ENCODE measurements at places on chromosomes 1 and 21.

DNA sequence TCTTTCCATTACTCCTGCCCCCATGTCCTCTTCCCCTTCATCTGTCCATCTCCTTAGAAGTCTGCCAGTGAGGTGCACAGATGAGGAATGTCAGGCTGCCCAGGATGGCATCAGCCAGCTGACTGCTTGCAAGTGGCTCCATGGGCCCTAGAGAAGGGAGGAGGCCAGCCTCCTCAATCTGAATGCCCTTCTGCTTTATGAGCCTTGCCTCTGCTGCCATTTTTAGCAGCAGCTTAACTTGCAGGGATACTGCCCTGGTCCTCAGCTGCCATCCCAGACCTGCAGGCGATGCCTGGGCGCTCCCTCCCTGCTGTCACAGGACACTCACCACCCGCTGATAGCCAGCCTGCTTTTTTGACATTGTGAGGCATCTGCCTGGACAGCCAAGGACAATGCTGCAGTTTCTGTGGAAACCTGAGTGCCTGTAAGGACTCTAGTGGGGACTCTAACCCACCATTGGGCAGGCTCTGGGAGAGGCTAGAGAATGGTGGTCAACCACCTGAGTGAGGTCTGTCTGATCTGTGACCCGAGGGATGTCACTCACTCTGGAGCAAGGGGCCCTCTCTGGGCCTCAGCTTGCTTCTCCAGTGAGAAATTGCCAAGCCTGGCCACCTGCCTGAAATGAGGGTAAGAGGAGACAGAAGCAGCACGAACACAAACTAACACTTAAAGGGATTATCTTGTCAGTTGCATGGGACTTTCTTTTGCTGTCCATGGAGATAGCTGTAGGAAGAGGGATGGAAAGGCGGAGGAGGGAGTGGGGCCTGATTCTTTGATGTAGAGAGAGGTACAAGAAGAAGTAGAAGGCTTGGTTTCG, 185.0 kb downstream of the MIS18A start:
- DNase-seq, result no peak

DNA sequence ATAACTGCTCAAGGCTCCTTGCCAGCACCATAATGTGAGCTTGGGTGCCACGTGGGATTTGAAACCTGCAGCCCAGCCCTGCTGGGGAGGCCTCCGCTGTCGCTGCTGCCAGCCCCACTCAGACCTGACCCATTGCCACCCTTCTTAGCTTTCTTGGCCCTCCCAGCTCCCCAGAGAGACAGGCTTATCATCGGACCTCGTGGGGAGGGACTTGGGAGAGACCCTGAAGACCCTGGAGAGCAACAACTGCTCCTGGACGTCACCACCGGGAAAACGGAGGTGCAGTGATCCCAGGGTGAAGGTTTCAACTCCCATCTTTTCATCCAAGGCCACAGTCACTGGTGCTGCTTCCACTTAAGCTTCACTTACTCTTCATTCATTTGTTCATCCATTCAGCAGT, 596.1 kb downstream of the PTPRU start:
- no peak for DNase-seq

DNA sequence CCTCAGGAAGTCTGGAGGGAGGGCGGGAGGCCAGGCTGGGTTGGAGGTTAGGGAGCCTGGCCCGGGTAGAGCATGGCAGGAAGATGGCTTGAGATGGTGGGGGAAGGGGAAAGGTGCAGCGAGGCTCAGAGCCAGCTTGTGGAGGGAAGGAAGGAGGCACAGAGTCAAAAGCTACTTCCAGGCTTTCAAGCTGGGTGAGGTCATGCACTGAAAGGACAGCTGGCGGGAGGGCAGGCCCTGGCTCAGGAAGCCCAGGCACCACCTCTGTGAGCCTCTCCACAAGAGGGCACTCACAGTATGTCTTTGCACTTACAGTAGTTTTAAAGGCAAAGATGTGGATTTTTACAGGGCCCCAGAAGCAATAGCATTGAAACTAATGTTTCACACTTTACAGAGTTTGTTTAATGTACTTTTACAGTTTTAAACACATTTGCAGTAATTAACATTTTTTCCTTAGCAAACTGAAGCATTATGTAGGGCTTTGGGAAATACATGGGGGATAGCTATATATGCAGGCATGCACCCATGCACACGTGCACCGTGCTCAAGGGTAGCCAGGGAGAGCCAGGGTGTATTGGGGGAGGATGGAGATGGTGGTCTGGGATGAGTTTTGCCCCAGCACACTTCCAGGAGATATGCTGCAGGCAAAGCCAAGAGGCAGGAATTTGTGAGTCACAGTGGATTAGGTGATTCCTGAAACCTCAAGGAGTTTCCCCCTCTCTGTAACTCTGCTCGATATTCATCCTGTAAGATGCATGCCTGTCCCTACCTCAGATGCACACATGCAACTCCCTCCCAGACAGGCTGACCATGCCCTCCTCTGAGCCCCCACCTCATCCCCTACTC, 6.1 kb upstream of the ADAM15 start:
- peak; percentile 51 for DNase-seq

- DNase-seq, result no peak
Observed at GRCh38 chr1:178536329-178536728, 23.4 kb downstream of the TEX35 start.

DNA sequence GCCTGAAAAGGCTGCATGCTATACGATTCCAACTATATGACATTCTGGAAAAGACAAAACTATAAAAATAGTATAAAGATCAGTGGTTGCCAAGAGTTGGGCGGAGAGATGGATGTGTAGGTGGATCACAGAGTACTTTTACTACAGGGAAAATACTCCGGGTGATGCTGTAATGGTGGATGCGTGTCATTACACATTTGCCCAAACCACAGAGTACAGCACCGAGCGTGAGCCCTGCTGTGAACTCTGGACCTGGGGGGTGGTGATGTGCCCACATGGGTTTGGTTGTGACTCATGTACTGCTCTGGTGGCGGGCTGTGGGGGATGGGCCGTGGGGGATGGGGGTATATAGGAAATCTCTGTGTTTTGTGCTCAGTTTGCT, 162.7 kb upstream of the COL6A1 start:
- no peak for DNase-seq

- DNase-seq, result no peak
Observed at GRCh38 chr1:180160357-180160756, 5.7 kb downstream of the QSOX1 start.

GRCh38 chr1:4147509-4147908, 247.4 kb upstream of the C1orf174 start:
- no peak for DNase-seq

- no peak for DNase-seq
Observed at GRCh38 chr1:28241638-28242241, 5.8 kb downstream of the ATP5IF1 start.

GRCh38 chr1:232970508-232970907, 20.1 kb downstream of the NTPCR start:
- DNase-seq, result no peak

DNA sequence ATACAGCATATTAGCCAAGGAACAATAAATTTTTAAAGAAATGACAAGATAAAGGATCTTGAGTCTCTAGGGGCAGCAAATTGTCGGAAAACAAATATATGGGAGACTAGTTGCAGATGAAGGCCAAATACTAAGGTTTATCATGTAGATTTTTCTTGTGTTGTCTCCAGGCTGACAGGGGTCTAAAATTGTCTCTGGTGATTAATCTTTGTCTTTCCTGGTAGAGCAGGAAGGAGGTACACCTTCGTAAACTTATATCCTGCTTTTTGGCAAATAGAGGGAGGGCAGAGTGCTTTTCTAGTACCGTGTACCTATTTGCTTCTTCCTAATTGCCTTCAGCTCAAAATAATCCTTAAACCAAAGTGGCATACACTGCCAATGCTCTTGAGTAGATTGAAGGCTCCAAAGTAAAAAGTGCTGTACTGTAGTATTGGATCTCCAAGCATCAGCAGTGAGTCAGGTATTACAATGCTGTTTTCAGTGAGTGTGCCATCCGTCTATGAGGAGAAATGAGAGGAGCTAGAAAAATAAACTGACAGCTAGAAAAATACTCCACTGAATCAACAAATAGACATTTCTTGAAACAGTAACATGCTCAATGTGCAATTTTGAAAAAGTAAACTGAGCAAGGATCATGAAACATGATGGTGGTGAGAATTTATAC, 1.8 kb upstream of the LEPR start:
- no peak for DNase-seq
